Large intestine (tissue), 12 donors: ENCODE measurements at places on chromosomes 2 and 18.

DNA sequence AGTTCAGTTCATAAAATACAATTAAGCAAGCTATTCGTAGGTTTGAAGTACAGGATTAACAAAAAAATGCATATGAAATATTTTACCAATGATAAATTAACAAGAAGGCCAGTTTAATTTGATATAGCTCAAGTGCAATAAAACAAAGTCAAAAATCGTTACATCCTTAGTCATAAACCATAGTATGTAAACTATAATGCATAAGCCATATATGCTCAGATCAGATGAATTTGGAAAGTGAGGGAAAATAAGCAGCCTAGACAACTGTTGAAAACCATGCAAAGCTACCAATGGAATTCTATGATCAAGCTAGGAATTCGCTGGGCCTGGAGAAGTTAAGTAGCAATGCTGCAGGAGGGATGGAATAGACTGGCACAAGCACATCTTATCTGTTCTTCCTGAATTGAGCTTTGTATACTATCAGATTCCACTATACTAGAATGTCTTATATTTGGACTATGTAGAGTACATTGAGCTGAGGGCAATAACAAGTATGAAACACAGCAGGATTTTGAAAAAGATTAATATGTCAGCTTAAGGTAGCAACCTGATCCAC lies 682.0 kb downstream of the IRS1 start:
- no peak for DNase-seq

- DNase-seq = no peak
These were observed 5.7 kb upstream of the CELF4 start for GRCh38 chr18:37571266-37571665.

GRCh38 chr2:84785950-84786349 lies 94.9 kb downstream of the TRABD2A start:
- DNase-seq = no peak

DNA sequence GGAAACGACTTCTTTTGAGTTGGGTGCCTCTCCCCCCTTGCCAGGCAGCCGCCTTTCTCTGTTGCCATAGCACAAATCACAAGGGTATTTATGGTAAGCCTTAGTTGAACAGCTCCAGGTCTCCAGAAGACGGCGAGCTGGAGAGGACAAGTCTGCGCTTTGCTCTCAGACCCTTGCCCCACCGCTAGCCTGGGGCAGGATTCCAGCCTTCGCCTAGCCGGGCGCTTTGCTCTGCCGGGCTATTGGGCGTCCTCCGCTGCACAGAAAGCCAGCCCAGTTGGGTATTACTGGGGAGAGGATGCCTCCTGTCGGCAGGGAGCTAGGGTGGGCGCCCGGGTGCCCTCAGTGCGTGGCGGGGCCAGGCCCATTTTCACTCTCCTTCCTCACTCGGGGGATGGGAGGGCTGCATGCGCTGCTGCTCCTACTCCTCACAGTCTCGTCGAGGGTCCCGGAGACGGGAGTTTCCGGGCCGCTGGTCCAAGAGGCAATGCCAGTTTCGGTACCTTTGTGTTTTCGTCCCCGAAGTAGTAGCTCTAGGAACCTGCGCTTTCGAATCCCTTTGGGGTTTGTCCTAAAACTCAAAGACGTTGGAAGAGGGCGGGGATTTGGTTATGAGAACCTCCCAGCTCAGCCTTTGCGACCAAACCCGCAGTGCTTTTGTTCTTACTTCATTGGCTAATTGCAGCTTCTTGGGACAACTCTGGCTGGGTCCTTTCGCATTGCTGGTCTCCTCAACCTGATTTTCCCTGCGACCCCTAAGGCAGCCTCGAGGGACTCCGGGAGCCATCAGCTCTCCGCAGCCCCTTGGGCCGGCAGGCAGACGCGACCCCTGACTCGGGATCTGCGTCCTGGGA lies 3.6 kb upstream of the DLX2 start:
- peak; percentile 36 for DNase-seq

DNA sequence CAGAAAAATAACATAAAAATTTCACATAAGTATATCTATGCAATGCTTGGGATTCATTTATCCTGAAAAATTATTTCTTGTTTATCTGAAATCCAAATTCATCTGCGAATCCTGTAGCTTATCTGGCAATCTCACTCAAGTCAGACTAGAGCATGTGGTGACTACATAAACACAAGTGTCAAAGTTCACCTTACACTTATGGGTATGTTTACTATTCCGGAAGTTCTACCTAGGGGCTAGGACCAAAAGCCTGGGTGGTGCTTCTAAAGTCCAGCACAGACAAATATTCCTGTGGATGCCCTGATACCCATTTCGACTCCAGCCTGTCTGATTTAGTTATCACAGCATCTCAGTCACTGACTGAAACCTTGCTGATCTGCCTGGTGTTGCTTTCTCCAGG lies 364.0 kb downstream of the METTL4 start:
- no peak for DNase-seq

DNA sequence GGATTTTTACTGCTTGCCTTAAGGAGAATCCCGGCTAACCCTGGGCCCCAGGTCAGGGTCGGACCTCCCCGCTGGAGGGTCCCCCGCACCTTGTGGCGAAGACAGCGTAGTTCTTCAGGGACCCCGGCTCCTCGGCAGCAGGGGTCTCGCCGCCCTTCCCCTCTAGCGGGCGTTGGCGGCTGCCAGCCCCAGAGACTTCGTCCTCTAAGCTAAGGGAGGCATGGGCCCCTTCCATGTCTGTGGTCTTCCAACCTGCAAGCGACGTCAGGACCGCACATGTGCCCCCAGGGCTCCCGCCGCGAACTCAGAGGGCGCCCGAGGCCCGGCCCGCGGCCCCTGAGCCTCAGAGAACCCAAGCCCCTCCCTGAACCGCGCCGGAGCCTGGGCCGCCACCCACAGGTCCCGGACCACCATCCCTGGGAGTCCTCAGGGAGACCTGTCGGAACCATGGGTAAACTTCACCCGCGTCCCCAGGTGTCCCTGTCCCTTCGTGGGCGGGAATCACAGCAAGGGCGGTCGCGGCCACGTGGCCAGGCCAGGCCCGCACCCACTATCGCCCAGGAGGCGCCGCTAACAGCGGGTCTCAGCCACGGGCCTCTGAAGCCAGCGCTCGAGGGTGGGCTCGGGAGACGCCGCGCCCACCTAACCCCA lies 562 bp downstream of the ANKMY1 start:
- DNase-seq = peak; percentile 30

DNA sequence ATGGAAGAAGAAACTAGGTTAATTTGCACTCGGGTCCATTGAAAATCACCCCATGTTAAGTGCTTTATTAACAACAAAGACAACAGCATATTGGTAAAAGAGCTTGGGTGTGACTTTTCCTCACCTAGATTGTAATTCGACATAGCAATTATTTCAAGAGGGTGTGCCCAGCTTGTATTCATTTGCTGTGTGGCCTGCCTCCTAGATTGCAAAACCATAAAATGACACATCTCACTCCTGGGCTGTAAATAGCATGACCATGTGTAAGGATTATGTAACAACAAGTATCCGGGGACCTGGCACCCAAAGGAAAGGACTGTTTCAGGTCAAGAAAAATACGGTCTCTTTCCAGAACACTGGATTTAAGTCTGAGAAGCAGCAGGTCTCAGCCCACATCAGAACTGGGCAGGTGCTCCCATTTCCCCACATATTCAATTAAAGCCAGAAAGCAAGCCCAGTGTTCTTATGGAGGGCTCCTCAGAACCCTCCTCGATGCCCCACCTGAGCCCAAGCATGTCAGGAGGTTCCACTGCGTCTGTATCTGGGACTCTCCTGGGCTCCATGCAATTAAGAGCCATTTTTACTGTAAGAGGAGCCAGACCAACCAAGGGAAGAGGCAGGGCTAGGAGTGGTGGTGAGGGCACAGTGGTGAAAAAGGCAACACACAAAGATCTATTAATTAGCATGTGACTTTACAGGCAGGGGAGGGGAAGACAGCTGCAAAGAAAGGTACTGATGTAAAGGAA lies 39.2 kb downstream of the MREG start:
- peak; percentile 67 for DNase-seq

- no peak for DNase-seq
These were observed 24.3 kb downstream of the OSBPL1A start for GRCh38 chr18:24373328-24373727.

DNA sequence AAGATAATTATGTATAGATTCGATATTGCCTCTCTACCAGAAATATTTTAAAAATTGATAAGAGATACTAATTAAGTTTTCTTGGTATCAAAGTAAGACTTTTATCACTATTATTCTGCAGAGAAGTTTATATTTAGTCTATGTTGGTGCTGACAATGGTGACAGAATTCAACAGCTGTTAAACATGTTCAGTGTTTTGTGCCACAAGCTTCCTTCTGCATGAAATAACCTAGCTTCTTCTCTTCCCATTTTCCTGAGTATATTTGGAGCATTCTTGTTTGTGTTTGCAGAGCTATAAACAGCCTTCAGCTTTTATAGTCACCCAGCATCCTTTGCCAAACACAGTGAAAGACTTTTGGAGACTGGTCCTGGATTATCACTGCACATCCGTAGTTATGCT lies 229.2 kb upstream of the RAB12 start:
- DNase-seq = no peak

GRCh38 chr2:3563521-3563976 lies 5.4 kb upstream of the RNASEH1 start:
- DNase-seq = no peak

- no peak for DNase-seq
These were observed 17.2 kb upstream of the CD207 start for GRCh38 chr2:70852824-70853223.

GRCh38 chr2:145000376-145000775 lies 480.5 kb upstream of the ZEB2 start:
- no peak for DNase-seq

GRCh38 chr2:207202645-207203044 lies 36.9 kb upstream of the KLF7 start:
- DNase-seq = no peak

- DNase-seq = no peak
These were observed 109.9 kb upstream of the OTOS start for GRCh38 chr2:240250150-240250984.

- DNase-seq = peak; percentile 8
These were observed 41.1 kb downstream of the LDAH start for GRCh38 chr2:20781656-20782265.

DNA sequence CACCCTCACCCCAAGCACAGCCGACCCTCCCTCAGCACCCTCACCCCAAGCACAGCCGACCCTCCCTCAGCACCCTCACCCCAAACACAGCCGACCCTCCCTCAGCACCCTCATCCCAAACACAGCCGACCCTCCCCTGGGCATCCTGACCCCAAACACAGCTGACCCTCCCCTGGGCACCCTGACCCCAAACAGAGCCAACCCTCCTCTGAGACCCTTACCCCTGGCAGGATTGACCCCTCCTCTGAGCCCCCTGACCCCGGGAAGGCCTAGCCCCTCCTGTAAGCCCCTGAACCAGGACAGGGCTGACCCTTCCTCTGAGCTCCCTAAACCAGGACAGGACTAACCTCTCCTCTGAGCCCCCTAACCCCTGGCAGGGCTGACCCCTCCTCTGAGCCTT lies 84.4 kb upstream of the RAB6C start:
- no peak for DNase-seq

DNA sequence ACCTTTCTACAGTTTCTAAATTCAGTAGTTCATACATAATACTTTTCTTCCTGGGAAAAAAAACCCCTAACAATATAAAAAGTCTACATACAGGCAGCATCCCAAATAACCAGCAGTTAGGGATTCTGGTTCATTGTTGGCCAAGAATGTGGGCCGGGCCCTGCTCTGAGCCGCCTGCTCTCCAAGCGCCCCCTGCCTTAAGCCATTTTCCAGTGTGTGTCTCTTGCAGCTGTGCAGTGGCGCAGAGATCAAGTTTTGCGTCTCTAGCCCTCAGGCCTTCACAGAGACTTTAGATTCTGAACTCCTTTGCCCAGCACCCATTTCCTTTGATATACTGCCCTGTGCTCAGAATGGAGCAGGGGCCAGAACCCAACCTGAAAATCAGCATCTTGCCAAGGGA lies 32.9 kb downstream of the RMC1 start:
- no peak for DNase-seq

DNA sequence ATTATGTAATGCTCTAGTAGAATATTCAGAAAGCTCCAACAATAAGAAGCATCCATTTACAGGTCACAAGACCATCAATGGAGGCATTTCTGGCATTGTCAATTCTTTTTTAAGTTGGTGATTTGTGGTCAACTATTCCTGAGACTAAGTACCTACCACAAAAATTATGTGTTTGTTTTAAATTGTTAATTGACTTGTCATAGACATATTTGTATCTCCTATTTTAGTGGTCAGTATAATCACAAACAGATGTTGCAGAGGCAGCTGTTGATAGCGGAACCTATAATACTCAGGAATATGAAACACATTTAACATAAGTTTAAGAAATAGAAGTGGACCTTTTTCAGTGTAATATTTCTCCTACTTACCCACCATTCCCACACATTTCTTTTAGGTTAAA lies 430.1 kb downstream of the CCDC85A start:
- no peak for DNase-seq

GRCh38 chr2:236164925-236165841 lies 3.0 kb downstream of the GBX2 start:
- no peak for DNase-seq

DNA sequence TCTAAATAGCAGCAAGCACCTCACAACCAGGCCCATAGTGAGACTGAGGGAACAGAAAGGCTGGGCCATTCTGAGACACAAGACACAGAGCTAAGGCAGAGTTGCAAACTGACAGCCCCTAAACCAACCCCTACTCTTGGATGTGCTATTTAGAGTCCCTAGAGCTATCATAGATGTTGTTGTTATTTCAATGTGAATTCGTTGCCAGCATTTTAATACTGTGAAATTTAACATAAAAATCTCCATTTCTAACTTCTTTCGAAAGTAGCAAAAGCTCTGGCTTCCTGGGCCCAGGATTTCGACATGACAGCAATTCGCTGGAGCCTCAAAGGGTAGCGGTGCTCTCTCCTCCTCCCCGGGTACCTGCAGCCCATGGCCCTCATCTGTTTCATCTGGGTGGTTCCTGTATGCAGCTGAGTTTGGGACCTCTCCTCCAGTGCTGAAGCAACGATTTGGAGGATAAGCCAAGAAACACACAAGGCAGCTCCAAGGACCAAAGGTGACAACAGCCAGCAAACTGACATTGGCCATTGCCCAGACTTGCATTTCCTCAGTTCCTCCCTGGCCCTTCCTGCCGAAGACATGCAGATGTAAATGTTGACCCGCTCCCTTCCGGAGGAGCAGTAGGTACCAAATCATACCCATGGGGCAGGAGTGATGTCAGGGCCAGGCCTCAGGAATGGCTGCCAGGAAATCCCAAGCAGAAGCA lies 254.4 kb upstream of the NCKAP5 start:
- DNase-seq = no peak

DNA sequence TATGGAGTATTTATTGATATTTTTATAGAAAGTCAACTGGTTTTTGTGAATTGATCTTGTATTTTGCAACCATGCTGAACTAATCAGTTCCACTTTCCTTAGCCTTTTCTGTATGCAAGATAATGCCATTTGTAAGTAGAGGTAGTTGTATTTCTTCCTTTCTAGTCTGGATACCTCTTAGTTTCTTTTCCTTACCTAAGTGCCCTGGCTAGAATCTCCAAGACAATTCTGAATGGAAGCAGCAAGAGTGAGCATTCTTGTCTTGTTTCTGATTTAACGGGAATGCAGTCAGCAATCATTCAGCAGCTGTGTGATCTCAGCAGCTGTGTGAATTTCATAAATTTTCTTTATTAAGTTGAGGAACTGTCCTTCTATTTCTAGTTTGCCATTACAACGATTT lies 73.4 kb downstream of the NRXN1 start:
- DNase-seq = no peak

- peak; percentile 15 for DNase-seq
These were observed 8.7 kb upstream of the SERPINB13 start for GRCh38 chr18:63578357-63578958.

- no peak for DNase-seq
These were observed 42.0 kb upstream of the EML6 start for GRCh38 chr2:54681416-54681815.

- no peak for DNase-seq
These were observed 48.6 kb upstream of the RAPH1 start for GRCh38 chr2:203583701-203584100.
